HFFc6 (cell line): ENCODE measurements at places on chromosomes 6 and 20. TPM values are rescaled to one million over a fixed set of nuclear protein-coding genes. Genes with fewer than 3 reads are reported as not detected.
A peak's percentile ranks its signal among the peaks of the same experiment; 100 is the strongest.

GRCh38 chr20:17678295-17678694 is 3.7 kb downstream of the RRBP1 start:
- H3K4me3 ChIP-seq: peak overlapping the region; percentile 13; the same call in 1 of the 2 replicates
- peaks cover 4% of the 10 kb centered on the region for H3K27me3 ChIP-seq
- peak overlapping the region; percentile 95 for H3K27ac ChIP-seq
- peaks cover 79% of the 10 kb centered on the region for H3K4me1 ChIP-seq
- DNase-seq: no peak

CHD6 gene
- 23.2 to 28.3 TPM (median 27.9 TPM) in 3 replicates for total RNA-seq

MAP7 gene
- total RNA-seq: 0.14 to 0.34 TPM (median 0.23 TPM) in 3 replicates

DNA sequence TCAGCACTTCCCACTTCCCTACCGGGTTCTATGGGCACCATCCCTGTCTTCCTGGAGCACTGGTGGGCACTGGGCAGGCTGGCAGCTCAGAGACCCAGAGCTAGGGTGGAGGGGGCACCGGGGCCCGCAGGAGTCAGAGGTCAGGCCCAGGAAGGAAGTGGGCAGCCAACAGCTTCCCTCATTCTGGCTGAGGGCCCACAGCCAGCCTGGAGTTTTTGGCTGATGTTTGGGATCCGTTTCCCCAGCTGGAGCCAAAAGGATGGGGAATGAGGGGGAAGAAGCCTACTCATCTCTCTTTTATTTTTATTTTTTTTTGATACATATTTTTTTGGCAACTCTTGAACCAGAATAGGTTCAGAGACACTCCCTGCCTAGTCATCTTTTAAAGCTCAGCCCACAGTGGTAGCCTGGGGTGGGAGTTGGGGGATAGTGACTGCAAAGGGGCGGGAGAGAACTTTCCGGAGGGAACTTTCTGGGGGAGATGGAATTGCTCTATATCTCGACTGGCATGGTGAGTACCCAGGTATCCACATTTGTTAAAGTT is 54.2 kb upstream of the MLN start:
- DNase-seq: no peak
- H3K36me3 ChIP-seq: no peaks in the 10 kb centered on the region
- H3K4me1 ChIP-seq: peaks cover 10% of the 10 kb centered on the region
- H3K27me3 ChIP-seq: peaks cover 19% of the 10 kb centered on the region

- peaks cover 43% of the 10 kb centered on the region for H3K36me3 ChIP-seq
- DNase-seq: no peak
- peaks cover 4% of the 10 kb centered on the region; the same call in 1 of the 2 replicates for H3K4me1 ChIP-seq
- H3K4me3 ChIP-seq: no peak overlapping the region
- H3K27ac ChIP-seq: no peak overlapping the region
These were observed 24.4 kb downstream of the ARG1 start for GRCh38 chr6:131597446-131597845.

DNA sequence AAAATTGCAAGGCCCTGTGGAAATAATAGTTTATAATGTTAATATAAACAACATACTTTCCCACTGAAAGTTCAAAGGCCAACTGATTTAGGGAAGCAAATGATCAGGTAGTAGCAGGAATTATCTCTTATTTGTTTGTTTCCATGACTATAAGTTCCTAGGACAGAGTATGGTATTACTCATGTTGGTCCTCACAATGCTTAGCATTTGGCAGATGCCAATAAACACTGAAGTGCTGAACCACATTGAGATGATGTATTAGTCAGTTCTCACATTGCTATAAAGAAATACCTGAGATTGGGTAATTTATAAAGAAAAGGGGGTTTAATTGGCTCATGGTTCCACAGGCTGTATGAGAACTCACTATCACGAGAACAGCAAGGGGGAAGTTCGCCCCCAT is 129.6 kb upstream of the NUP153 start:
- H3K4me1 ChIP-seq: peaks cover 14% of the 10 kb centered on the region
- 0 out of 2 replicates have a peak, but pooled peaks cover under 1% of the 10 kb centered on the region for H3K27me3 ChIP-seq
- no peak for DNase-seq

PBOV1 gene
- not detected in 3 replicates for total RNA-seq

CST5 gene
- total RNA-seq: not detected in 2 replicates

DNA sequence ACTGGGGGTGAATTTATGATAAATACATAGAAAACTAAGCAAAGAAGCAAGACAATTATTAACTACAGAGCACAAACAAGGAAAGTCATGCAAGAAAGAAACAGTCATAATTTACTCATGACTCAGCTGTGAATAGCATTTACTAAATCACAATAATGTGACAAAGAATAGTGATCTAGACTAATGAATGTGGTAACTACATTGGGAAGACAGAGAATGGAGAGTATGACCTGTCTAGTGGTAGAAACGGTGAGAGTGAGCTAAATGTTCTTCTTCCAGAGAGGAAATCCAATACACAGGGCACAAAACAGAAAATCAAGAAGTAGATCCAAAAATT is 153.5 kb upstream of the DST start:
- H3K4me1 ChIP-seq: peaks cover 94% of the 10 kb centered on the region
- peak overlapping the region; percentile 69 for H3K27ac ChIP-seq
- H3K36me3 ChIP-seq: peaks cover 19% of the 10 kb centered on the region
- peak; percentile 49 for DNase-seq

- peaks cover 35% of the 10 kb centered on the region for H3K4me1 ChIP-seq
- no peak overlapping the region for H3K4me3 ChIP-seq
- H3K36me3 ChIP-seq: no peaks in the 10 kb centered on the region
- peaks cover 7% of the 10 kb centered on the region for H3K27me3 ChIP-seq
These were observed 95.1 kb upstream of the IYD start for GRCh38 chr6:150273457-150274309.

GRCh38 chr6:69116658-69117057 is 481.6 kb downstream of the ADGRB3 start:
- DNase-seq: no peak
- no peak overlapping the region for H3K4me3 ChIP-seq
- no peaks in the 10 kb centered on the region for H3K4me1 ChIP-seq
- H3K27ac ChIP-seq: no peak overlapping the region
- H3K27me3 ChIP-seq: no peaks in the 10 kb centered on the region; the same call in 1 of the 2 replicates

DNA sequence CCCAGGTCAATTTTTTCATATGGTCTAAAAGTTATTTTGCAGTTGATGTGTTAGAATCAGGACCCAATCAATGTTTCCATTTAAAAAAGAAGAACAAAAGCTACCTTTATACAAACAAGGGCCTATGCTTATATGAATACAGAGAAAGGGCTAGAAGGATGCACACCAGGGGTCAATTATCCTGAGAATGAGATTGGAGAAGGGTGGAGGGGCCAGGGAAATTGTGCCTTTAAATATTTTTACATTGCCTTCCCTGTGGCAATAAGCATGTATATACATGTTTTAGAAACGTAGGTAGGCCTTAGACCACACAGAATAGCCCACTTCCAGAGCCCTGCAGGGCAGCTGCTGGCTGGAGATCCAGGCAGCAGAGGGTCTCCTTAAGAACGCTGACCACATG is 12.7 kb downstream of the EXOC2 start:
- H3K4me1 ChIP-seq: peaks cover 54% of the 10 kb centered on the region
- peaks cover 1% of the 10 kb centered on the region; the same call in 1 of the 2 replicates for H3K36me3 ChIP-seq
- H3K4me3 ChIP-seq: no peak overlapping the region
- DNase-seq: no peak

GNAS-AS1 gene
- total RNA-seq: 0.72 to 1.2 TPM (median 1.1 TPM) in 3 replicates

OR2B6 gene
- not detected in 3 replicates for total RNA-seq

IL20RA gene
- total RNA-seq: not detected in 3 replicates

DNA sequence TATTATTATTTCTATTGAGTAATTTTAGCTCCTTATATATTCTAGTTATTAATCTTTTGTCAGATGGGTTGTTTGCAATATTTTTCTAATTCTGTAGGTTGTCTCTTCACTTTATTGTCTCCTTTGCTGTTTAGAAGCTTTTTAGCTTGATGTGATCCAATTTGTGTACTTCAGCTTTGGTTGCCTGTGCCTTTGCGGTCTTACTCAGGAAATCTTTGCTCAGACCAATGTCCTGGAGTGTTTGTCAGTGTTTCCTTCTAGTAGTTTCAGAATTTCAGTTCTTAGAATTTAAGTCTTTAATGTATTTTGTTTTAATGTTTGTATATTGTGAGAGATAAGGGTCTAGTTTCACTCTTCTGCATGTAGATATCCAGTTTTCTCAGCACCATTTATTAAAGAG is 916.0 kb upstream of the EYS start:
- no peak overlapping the region for H3K4me3 ChIP-seq
- no peak for DNase-seq
- no peaks in the 10 kb centered on the region for H3K4me1 ChIP-seq
- H3K27ac ChIP-seq: no peak overlapping the region

RBPJL gene
- not detected in 3 replicates for total RNA-seq

- no peak overlapping the region for H3K4me3 ChIP-seq
- H3K27ac ChIP-seq: no peak overlapping the region
- H3K4me1 ChIP-seq: no peaks in the 10 kb centered on the region
- DNase-seq: no peak
- no peaks in the 10 kb centered on the region for H3K27me3 ChIP-seq
These were observed 19.7 kb downstream of the NRSN1 start for GRCh38 chr6:24145690-24146131.

GRCh38 chr6:126153661-126154060 is 167.3 kb downstream of the TRMT11 start:
- H3K4me3 ChIP-seq: no peak overlapping the region
- DNase-seq: peak; percentile 2
- no peaks in the 10 kb centered on the region for H3K36me3 ChIP-seq
- peaks cover 7% of the 10 kb centered on the region; the same call in 1 of the 2 replicates for H3K4me1 ChIP-seq

ZNF311 gene
- total RNA-seq: 0.17 and 0.18 TPM in 2 replicates

GRCh38 chr6:41785689-41786450 is 1.6 kb upstream of the TOMM6 start:
- H3K27me3 ChIP-seq: peaks cover 6% of the 10 kb centered on the region

GRCh38 chr6:123420512-123420911 is 216.2 kb downstream of the TRDN start:
- DNase-seq: no peak
- no peak overlapping the region for H3K4me3 ChIP-seq
- no peak overlapping the region for H3K27ac ChIP-seq
- no peaks in the 10 kb centered on the region for H3K36me3 ChIP-seq
- no peaks in the 10 kb centered on the region for H3K4me1 ChIP-seq

DNA sequence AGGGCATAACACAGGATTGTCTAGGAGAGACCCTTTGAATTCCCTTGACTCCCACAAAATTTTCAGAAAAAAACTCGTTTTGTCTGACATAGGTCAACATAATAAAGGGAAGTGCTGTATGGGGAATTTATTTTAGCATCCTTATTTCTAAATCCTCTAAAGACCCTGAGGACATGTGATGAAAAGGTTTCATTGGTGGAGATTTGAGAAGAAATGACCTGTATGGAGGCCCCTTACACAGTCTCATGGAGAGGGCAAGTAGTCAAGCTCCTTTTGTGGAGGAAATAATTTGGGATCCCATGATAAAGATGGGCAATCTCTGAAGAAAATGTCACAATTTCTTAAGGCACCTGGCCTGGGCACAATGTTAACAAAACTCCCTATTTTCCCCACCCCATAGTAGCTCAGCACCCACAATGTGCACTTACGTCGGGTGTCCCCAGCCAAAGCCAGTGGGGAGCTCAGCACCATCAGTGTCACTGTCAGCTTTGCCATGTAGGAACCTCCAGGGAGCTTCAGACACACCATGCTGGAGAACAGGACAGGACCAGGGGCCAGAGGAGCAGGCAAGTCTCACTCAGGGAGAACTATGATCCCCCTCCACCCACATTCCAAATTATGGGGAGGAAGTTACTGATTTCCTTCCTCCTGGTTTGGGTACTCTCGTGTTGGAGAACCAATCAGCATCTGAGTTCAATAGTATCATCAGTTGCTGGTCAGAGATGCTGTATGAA is at the start of gene HLA-DRB5:
Gene HLA-DRB5, minus strand, starts transcription at position 591 of the 734 bp plus-strand sequence. Its CDS starts 63 bp downstream, at position 528.
- H3K4me3 ChIP-seq: no peak within 1 kb of the TSS
- H3K36me3 ChIP-seq: no peaks in the 10 kb centered on the region
- H3K4me1 ChIP-seq: no peaks in the 10 kb centered on the region
- no peak for DNase-seq
- H3K27ac ChIP-seq: no peak within 1 kb of the TSS

DNA sequence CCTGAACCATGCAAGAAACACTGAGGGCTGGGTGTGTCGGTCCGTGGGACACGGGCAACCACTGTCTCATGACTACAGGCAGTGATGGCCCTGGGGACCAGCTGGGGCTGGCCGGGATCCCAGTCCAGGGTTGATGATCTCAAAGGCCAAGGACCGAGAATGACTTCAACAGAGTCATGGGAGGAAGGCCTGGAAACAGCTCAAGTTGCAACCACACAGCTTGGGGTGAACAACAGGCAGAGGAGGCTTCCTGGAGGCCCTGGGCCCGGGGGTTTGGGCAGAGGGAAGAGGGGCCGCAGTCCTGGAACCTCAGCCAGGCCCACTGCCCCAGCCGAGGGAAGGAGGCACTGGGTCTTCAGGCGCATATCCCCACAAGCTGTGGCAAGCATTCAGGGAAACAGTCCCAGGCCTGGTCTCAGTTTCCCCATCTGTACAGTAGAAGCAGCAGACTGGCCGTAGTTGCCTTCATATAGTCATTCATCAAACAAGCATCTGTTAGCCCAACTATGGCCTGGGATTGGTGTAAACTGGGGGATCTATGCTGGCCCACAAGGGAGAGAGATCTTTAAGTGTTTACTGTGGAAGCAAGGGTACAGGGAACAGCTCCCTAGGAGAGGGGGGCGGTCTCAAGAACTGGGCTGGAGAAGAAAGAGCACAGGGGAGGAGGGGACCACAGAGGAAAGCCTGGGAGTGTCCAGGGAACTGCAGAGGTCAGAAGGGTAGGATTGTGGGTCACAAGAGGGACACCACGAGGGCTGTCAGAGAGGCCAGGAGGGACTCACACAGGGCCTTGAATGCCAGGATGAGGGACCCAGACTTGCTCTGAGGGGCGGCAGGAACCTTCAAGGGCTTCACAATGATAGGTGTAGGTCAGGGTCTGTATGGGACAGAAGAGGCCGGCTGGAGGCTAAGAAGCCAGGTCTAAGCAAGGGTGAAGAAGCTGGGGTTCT is 2.1 kb downstream of the MYL9 start:
- peak; percentile 72 for DNase-seq
- peak overlapping the region; percentile 90 for H3K27ac ChIP-seq
- H3K4me1 ChIP-seq: peaks cover 44% of the 10 kb centered on the region
- H3K27me3 ChIP-seq: peaks cover 5% of the 10 kb centered on the region
- peaks cover 27% of the 10 kb centered on the region for H3K36me3 ChIP-seq

PRRT1 gene
- 3.4 to 5.3 TPM (median 3.6 TPM) in 3 replicates for total RNA-seq

GRCh38 chr6:106347219-106347618 is 13.3 kb upstream of the CRYBG1 start:
- no peak overlapping the region for H3K4me3 ChIP-seq
- no peak overlapping the region for H3K27ac ChIP-seq
- H3K27me3 ChIP-seq: peaks cover 27% of the 10 kb centered on the region
- H3K36me3 ChIP-seq: no peaks in the 10 kb centered on the region
- no peak for DNase-seq

- H3K36me3 ChIP-seq: no peaks in the 10 kb centered on the region
- no peak for DNase-seq
- peaks cover 6% of the 10 kb centered on the region for H3K27me3 ChIP-seq
- no peak overlapping the region for H3K4me3 ChIP-seq
These were observed 14.4 kb upstream of the SLC22A23 start for GRCh38 chr6:3471286-3471685.

NFKBIE gene
- 4.0 to 6.0 TPM (median 4.6 TPM) in 3 replicates for total RNA-seq
